Thyroid gland (tissue), 4 donors: ENCODE measurements at places on chromosomes 3 and 15. TPM values are rescaled to one million over a fixed set of nuclear protein-coding genes. Genes with fewer than 3 reads are reported as not detected.
A peak's percentile ranks its signal among the peaks of the same experiment; 100 is the strongest.

DNA sequence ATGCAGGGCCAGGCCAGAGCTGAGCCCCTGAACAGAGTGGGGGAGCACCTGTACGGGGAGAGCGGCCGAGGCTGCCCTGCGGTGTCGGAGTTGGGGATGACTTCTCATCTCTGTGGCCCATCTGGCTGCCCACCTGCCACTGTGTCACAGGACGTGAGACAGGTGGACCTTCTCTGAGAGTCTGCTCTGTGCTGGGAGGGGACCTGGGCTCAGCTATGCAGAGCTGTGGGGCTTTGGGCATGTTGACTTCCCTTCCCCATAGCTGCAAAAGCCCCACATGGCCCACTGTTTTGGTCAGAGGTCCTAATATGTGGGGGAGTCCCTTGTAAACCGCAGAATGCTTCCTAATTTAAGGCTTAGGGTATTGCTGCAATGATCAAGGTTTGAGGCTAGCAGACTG, 68.0 kb upstream of the TRPM1 start:
- DNase-seq = no peak

GOLGA6A gene
- total RNA-seq = not detected

GOLGA8R gene
- 11.8 TPM for total RNA-seq

GRCh38 chr3:149575213-149575960, 82.4 kb downstream of the WWTR1 start:
- DNase-seq = peak; percentile 22

- DNase-seq = no peak
These were observed 383.4 kb downstream of the MECOM start for GRCh38 chr3:169280010-169280585.

CCDC39 gene
- total RNA-seq = not detected

ATP10A gene
- 7.0 TPM for total RNA-seq
